ENCODE measurements at places on chromosomes 6 and 20. TPM values are rescaled to one million over a fixed set of nuclear protein-coding genes. Genes with fewer than 3 reads are reported as not detected.

The TNFRSF21 gene
- 88.1 TPM for total RNA-seq

The ARMH2 gene
- not detected for total RNA-seq

The SPATA25 gene
- 0.57 TPM for total RNA-seq

The CALHM5 gene
- total RNA-seq: 7.8 TPM

The SLC39A7 gene
- total RNA-seq: 81.7 TPM

The CDH4 gene
- 1.6 TPM for total RNA-seq

The KCNK5 gene
- not detected for total RNA-seq

The MANEA gene
- total RNA-seq: 13.1 TPM

The TMEM200A gene
- total RNA-seq: 0.67 TPM

The TUBB1 gene
- total RNA-seq: not detected

Measured in vein endothelial cell (primary cell).